SK-N-MC (cell line): ENCODE measurements at places on chromosomes 11 and 22.

DNA sequence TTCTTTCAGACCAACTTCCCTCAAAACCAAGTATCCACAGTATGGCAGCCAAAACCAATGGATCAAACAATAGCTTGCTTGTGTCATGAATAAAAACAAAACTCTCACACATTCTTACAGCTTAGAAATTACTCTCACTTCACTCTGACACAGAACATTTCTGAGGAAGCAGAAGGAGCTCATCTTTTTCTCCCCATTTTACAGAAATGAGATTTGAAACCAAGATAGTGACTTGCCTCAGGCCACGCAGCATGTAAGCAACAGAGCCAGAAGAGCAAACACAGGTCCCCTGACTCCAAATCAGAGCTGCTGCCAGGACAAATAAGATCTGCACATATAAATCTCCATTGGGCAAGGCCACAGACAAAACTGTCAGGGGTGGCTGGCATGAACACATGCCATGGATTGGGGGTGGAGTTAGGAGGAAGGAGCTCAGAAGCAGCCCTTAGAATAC lies 64.8 kb downstream of the RAB30 start:
- DNase-seq: no peak

DNA sequence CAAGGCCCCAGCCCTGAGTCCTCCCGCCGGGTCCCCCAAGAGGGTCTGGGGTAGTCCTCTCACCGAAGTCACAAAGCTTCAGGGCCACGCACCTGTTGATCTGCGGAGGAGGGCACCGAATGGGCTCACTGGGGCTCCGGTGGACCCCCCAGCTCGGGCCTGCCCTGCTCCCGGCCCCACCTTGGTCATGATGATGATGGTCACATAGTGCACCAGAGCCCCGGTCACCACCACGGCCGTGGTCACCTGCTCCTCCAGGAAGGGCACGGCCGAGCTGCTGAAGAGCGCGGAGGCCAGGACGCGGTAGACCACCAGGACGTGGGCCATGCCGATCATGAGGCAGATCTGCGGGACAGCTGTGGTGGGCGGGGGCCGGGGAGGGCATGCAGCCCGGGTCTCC lies 13.5 kb upstream of the SIGIRR start:
- DNase-seq: no peak

GRCh38 chr11:71311928-71312510 lies 59.6 kb upstream of the SHANK2 start:
- no peak for DNase-seq

GRCh38 chr22:22397292-22397870 lies 111.2 kb downstream of the ZNF280B start:
- no peak for DNase-seq

DNA sequence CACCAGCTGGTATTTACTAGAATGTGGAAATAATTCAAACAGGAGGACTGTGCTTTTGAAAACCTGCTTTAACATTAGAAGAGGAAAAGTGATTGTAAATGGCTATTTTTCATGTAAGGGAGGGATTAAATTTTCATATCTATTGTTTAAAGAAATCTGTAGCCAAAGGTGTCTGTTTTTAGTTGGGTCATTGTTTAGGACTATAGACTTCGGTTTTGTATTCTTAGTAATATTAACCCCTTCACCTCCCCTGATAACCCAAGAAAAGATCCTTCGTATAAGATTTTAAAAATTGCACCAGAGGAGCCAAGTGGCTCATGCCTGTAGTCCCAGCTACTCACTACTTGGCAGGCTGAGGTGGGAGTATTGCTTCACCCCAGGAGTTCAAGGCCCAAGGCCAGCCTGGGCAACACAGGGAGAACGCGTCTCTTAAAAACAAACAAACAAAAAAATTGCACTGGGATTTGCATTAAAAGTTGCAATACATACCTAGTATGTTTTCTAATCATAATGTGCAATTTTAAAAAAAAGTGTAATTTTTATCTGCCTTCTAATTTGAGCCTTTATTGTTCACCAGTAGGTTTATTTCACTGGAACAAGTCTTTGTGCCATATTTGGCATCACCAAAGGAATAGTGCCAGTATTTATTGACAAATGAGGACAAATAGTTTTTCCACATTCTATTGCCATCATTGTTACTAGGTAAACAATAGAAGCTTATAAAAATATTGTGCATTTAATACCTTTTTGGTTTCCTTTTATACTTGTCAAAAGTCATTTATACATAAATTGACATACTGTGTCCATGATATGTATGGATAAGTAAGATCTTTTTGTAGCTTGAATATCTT lies 34.3 kb downstream of the MTMR3 start:
- no peak for DNase-seq

DNA sequence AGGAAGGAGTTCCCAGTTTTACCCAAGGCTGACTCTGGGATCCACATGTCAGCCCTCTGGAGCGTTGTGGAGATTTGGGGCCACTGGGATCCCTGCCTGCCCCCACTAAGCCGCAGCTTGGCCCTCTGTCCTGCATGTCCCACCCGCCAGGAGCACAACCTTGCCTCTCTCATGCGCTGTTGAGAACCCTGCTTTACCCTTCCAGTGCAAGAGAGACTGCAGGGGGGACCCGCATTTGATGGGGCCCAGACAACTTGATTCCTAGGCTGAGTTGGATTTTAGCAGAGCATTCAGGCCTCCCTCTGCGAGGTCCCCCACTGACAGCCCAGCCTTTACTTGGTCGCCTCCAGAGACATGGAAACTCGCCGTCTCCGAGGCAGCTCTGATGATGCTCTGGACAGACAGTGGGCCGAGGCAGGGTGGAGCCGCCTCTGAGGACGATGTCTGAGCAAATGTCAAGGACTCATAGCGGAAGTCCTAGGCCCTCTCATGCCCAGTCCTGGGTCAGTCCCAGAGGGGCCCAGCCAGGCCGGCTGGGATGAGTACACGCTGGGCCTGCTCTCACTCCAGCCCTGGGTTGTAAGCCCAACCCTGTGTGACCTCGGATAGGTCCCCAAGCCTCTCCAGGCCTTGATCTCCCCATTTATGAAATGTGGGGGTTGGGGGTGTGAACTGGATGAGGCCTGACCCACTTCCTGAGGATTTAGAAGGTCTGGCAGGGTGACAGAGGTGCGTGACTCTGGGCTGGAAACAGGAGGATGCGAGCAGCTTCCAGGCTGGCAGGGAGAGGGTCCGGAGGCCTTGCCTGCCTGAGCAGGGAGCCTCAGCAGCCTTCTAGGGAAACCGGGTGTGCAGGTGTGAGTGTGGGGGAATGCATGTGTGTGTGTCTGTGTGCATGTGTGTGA lies 630 bp downstream of the CD5 start:
- DNase-seq: no peak

GRCh38 chr11:114169821-114170220 lies 110.3 kb downstream of the ZBTB16 start:
- no peak for DNase-seq

DNA sequence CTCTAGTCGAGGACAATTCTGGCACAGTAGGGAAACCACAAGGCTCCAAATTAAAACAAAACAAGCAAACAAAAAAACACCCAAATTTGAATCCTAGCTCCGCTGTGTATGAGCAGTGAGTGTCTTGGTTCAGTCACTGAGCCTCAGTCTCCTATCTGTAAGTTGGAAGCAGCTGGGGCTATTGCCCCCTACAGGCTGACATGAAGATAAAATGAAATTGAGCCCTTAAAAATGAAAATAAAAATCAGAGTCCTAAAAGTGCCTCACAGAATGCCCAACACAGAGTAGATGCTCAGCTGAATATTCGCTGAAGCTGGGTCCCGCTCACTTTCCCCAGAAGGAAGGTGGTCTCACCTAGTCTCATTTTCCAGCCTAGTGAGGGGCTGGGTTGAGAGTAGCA lies 65.2 kb downstream of the PDE2A start:
- DNase-seq: no peak

DNA sequence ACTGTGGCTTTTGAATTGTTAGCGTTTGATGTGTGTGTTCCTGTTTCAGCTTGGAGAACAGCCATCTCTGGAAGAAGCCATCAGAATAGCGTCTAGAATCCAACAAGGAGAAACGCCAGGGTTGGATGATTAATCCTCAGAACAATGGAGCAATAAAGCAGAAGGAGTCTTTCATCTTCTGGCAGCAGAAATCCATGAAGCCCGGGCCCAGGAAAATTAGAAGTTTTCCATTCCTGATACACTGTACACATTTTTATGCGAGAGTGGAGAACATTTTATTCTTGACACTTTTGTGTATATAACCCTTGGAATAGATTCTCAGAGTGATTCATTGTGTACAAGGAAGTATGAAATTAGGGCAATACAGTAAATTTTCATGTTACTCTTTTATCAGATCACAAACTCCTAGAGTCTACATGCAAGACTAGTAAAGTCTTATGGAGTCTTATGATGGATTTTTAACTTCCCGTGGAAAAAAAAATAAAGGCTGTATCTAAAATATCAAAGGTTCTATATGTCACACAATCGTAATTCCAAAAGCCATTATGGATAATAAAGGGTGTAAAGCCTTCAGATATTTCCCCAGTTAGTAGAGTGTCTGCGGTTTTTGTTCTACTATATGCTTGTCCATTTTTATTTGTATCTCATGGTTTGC lies 45.9 kb upstream of the WEE1 start:
- no peak for DNase-seq

GRCh38 chr22:45103756-45104155 lies 60.0 kb upstream of the NUP50 start:
- no peak for DNase-seq

- peak; percentile 50 for DNase-seq
Observed at GRCh38 chr11:536841-537621, at the start of gene LRRC56. Gene LRRC56 (plus strand): TSS chr11:537527. CDS start chr11:540685, 3,158 bp downstream.

DNA sequence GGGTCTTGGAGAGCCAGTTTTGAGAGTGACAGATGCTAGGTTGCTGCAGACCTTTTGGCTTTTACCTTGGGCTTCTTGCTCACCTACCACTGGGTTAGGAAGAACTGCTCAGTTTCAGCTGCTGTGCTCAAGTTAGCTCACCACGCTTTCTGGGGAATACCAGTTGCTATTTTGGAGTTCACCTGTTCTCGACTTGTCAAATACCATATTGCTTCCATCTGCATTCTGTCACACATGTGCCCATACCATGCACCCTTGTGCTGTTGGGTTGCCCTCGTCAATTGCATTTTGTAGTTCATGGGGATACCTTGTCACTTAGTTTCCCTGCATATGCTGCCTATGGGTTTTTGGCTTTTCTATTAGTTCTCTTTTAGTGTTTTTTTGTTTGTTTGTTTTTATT lies 23.0 kb upstream of the BARX2 start:
- DNase-seq: no peak

DNA sequence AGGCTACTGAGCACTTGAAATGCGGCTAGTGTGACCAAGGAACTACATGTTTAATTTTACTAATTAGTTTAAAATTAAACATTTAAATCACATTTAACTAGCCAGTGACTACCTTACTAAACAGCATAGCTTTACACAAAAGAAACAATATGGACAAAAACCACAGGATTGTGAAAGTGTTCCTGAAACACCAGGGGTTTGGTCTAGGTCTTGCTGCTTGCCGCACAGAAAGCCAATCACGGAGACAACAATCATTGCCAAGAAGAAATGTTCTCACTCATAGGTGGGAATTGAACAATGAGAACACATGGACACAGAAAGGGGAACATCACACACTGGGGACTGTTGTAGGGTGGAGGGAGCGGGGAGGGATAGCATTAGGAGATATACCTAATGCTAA lies 309.5 kb downstream of the C11orf87 start:
- no peak for DNase-seq

DNA sequence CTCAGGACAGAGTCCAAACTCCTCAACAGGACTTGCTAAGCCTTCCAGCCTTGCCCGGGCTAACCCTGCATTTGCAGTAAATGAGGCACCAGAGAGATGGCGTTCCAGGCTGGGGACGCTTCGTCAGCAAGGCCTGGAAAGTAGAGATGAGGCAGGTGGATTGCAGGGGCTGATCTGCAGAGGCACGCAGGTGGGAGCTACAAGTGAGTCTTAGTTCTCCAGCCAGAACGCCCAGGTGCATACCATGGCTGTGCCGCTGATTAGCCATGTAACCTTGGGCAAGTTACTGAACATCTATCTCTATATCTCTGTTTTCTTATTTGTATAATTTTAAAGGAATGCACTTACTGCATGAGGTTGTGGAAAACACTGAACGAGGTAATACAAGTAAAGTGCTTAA lies 52.7 kb upstream of the BARX2 start:
- no peak for DNase-seq

DNA sequence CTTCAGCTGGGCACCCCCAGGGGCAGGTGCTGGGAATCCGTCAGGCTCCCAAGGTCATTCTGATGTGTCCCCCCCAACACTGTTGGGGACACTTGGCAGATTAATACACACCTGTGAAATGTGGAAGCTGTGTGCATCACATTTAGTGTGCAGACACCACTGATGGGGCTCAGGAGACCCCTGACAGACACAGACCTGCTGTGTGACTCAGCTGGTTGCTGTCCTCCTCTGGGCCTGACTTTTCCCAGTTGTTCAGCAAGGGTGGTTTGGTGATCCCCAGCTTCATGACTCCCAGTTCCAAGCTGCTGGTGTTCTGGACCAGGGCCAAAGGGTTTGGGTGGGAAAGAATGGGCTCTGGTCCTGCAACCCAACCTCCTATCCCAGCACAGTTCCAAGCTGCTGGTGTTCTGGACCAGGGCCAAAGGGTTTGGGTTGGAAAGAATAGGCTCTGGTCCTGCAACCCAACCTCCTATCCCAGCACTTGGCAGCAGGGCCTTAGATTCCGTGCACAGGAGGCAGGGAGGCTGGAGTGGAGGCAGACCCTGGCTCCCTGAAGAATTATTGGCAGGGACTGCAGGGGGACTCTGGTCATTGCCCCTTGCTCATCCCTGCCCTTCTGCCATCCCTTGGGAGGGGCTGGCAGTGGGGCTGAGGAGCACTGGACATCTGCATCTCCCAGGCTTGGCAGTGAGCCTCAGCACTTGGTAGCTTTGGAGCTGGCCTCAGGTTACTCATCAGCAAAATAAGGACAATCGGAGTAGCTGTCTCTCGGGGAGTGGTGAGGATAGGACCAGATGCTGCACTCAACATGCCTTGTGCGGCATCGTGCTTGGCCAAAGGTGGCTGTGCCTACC lies 8.4 kb upstream of the OMP start:
- DNase-seq: no peak

- no peak for DNase-seq
Observed at GRCh38 chr11:59552844-59553243, 41.5 kb downstream of the OR4D9 start.

- peak; percentile 34 for DNase-seq
Observed at GRCh38 chr22:38572065-38572464, 2.1 kb upstream of the DMC1 start.

DNA sequence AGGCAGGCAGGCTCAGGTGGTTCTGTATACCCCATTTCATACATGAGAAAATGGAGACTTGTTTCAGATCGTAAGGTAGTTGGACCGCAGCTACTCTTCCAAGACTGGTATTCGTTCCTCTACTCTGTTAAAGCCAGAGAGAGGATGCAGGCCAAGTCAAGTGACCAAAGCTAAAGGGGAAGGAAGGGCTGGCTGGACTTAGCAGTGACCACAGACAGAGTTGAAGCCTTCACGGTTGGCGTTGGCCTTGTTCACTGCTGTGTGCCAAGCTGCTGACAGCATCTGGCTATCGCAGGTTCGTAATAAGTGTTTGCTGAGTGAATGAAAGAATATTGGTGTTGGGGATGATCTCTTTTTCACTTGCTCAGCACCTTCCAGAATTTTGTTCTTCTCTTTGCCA lies 64.2 kb downstream of the PTPRJ start:
- DNase-seq: no peak
